ENCODE measurements at places on chromosomes 6 and 20.

DNA sequence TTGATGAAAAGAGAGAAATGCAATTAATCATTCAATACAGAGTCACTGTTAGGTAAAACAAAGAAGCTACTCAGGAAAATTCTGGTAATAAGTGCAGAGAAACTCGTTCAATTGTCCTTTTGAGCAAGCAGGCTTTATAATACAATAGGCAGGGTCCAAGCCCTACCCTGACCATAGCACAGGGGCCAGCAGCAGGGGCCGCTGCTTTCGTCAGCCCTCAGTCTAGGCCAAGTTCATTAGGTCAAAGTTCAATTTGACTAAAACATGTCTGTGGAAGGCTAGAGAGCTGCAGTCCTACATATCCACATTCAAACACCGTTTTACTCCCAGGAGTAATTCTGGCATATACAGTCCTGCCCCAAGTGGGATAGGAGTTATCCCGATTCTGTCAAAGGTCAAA lies 94.6 kb downstream of the BCAS1 start:
- DNase-seq, result no peak
- no peak overlapping the region for H3K27ac ChIP-seq
- H3K36me3 ChIP-seq, result no peaks in the 10 kb centered on the region
- H3K27me3 ChIP-seq, result no peaks in the 10 kb centered on the region

DNA sequence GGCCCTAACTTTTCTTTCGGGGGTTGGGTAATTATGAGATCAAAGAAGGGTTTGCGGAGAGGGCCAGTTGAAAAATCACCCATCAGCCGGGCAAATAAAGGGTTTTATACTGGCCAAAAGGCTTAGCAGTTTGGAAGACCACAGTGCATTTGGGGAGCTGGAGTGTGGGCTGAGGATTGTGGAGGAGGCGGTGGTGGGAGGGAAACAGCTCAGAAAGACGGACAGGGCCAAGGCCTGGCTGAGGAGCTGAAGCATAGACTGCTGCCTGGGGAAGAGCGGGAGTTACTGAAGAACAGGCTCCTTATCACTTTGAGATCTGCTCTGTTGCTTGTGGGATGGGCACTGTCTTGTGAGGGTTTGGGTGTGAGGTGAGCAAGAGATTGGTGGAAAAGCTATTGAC lies 144.2 kb downstream of the CARMIL1 start:
- no peak overlapping the region for H3K4me3 ChIP-seq
- no peak for DNase-seq
- H3K36me3 ChIP-seq, result no peaks in the 10 kb centered on the region

- no peaks in the 10 kb centered on the region for H3K36me3 ChIP-seq
- peak overlapping the region; percentile 87 for H3K4me3 ChIP-seq
- peaks cover 35% of the 10 kb centered on the region for H3K4me1 ChIP-seq
- H3K27ac ChIP-seq, result peak overlapping the region; percentile 84
- no peak for DNase-seq
Measured at GRCh38 chr6:138988469-138988834, 399 bp upstream of the REPS1 start.

DNA sequence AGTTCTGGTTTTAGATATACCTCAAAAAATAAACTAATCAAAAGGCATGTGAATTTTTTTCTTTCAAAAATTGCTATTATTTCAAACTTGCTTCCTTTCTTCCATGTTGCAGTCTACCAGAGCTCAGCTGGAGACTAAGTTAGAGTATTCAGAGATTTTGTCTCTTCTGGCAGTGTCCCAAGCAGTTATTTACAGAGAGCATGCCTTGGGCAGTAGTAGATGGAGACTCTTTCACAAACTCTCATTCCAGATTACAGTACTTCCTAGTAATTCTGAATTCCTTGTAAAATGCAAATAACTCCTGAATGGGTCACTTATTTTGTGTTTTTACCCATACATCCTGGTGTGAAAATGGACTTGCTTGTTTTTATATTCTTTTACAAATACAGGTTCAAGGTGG lies 703.4 kb downstream of the EPHA7 start:
- H3K4me3 ChIP-seq, result no peak overlapping the region
- H3K27ac ChIP-seq, result no peak overlapping the region
- no peaks in the 10 kb centered on the region for H3K27me3 ChIP-seq
- DNase-seq, result no peak

DNA sequence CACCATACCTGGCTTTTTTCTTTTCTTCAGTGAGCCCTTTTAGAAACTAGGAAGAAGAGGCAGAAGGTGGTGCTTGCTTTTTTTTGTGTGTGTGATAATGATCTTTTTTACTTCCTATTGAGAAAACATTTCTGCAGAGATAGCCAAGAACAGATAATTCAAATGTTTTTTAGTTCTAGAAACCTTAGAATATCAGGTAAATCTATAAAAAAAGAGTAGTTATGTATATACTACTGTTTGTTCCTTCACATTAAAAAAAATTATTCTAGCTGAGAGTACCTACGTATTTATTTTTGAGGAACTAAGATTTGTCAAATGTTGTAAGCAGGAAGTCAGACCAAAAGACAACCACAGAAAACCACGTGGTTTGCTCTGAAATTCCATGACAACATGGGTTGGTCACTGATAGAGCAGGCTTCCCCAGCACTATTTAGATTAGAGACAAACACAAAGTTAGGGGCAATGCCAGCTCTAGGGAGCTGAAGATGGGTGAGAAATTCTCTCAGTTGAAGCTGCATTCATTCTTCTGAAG lies 12.8 kb downstream of the STK4 start:
- DNase-seq, result no peak
- H3K27ac ChIP-seq, result peak overlapping the region; percentile 44
- H3K4me3 ChIP-seq, result no peak overlapping the region
- H3K4me1 ChIP-seq, result no peaks in the 10 kb centered on the region
- H3K27me3 ChIP-seq, result no peaks in the 10 kb centered on the region

DNA sequence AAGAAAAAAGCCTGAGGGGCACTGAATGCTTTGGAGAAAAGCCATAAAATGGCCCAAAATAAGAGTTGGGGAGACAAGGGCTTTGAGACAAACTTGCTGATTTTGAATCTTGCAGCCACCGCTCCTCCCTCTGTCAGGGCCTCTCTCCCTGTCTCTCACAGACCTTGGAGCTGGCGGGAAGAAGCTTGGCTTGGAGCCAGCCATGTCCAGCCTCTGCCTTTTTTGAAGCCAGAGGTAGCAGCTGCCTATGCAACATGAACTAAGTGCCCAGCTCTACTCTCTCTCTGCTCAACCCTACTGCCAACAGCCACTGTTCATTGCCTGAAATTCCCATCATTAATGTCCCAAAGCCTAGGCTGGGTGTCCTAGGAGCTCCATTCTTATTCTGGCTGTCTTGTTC lies 63.7 kb upstream of the CTNNBL1 start:
- no peaks in the 10 kb centered on the region for H3K4me1 ChIP-seq
- no peak for DNase-seq
- H3K36me3 ChIP-seq, result no peaks in the 10 kb centered on the region
- no peaks in the 10 kb centered on the region for H3K27me3 ChIP-seq
- H3K4me3 ChIP-seq, result no peak overlapping the region
- H3K27ac ChIP-seq, result no peak overlapping the region

- no peak overlapping the region for H3K4me3 ChIP-seq
- H3K36me3 ChIP-seq, result no peaks in the 10 kb centered on the region
- H3K27me3 ChIP-seq, result no peaks in the 10 kb centered on the region
- no peak for DNase-seq
Measured at GRCh38 chr20:13012886-13013285, 4.1 kb downstream of the SPTLC3 start.

GRCh38 chr6:26064619-26065257 lies 22.5 kb upstream of the HFE start:
- no peak overlapping the region for H3K4me3 ChIP-seq
- no peaks in the 10 kb centered on the region for H3K4me1 ChIP-seq
- H3K27me3 ChIP-seq, result no peaks in the 10 kb centered on the region

DNA sequence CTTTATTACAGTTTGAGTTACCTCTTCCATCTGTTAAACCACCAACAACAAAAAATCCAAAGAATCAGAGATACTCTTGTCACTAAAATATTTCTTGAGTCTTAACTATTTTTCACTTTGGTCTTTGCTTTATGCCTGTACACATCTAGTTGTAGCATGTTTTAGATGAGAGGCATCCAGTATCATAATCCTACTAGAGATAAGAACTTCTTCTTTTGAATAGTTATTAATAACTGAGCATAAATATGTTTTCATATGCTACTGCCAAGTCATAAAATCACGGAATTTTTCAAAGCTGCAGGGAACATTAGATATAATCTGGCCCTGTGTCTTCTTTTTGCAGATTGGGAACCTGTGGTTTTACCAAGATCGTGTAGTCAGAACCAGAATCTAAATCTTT lies 55.3 kb downstream of the STK4 start:
- no peaks in the 10 kb centered on the region for H3K27me3 ChIP-seq
- H3K27ac ChIP-seq, result no peak overlapping the region
- H3K4me3 ChIP-seq, result no peak overlapping the region
- no peak for DNase-seq
- H3K36me3 ChIP-seq, result no peaks in the 10 kb centered on the region
- no peaks in the 10 kb centered on the region for H3K4me1 ChIP-seq

GRCh38 chr6:140320081-140321080 lies 945.9 kb upstream of the CITED2 start:
- H3K4me1 ChIP-seq, result peaks cover 6% of the 10 kb centered on the region
- no peak overlapping the region for H3K4me3 ChIP-seq
- no peaks in the 10 kb centered on the region for H3K27me3 ChIP-seq
- DNase-seq, result no peak
- no peaks in the 10 kb centered on the region for H3K36me3 ChIP-seq

DNA sequence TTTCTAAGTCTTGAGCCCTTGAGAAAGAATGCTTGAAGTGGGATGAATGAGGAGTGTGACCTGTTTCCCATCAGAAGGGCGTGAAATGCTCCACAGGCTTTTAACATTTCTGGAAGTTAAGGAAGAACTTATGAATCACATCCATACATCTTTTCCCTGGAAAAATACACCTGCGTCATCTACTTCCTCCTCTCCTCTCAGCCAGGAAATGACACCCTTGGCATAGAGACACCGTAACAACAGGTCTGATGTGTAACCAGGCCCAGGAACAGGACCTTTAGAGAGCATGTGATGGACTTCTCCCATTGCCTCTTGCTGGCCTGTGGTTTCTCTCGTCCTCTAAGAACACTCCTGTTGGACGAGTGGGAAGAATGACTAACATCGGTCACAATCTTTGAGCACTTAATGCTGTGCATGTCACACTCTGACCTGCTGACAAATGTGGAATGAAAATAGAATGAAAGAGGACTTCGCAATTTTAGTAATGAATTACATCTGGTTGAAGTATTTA lies 28.5 kb upstream of the CITED2 start:
- no peaks in the 10 kb centered on the region for H3K4me1 ChIP-seq
- no peak for DNase-seq
- no peaks in the 10 kb centered on the region for H3K27me3 ChIP-seq
- no peak overlapping the region for H3K4me3 ChIP-seq

DNA sequence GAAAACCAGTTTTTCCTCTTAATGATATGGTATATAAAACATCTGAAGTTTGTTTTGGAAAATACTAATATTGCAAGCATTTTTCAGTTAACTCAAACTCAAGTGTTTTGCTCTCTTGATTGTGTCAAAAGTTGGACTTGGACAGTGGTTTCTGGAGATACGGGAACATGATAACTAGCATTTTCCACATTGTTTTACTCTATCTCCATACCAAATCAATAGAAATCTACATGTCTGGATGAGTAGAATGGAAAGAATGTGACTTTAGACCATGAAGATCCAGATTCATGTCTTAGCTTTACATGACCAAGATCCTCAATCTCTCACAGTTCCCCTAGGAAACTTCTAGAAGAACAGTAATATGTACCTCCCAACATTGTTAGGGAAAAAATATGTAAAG lies 22.2 kb upstream of the FBXO30 start:
- no peaks in the 10 kb centered on the region for H3K27me3 ChIP-seq
- H3K4me1 ChIP-seq, result no peaks in the 10 kb centered on the region
- no peaks in the 10 kb centered on the region for H3K36me3 ChIP-seq
- no peak overlapping the region for H3K27ac ChIP-seq

DNA sequence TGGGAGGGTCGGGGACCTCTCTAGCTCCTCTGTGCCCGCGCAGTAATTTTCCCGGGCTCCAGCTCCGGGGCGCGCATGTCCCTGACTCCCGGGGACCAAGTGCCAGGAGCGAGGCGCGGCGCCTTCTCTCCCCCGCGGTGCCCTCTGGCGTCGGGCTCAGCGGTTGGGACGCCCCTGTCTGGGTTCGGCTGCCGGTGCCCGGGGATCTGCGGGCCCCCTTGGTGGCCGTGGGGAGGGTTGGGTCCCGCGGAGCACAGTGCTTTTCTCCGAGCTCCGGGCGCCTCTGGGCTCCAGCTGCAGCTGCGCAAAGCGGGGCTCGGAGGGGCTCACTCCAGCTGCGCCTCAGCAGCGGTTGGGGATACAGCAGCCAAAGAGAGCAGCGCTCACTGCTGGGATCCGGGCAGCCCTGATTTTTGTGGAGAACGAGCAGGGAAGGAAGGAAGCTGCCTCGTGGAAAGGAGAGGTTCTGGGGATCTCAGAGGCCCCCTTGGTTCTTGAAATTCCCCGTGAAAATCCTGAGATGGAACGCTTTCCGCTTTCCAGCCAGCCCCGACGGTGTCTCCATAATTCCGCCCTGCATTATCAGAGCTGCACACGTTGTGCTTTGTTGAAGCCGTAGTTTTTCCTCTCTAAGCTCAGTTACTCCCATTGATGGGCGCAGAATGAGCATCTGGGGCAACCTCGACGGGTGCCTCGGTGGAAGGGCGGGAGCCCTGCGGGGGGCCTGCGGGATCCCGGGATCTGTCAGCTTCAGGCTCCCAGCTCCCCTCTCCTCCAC lies 861 bp downstream of the PPP1R14C start:
- peaks cover 10% of the 10 kb centered on the region for H3K27me3 ChIP-seq
- H3K4me1 ChIP-seq, result peaks cover 23% of the 10 kb centered on the region
- H3K27ac ChIP-seq, result peak overlapping the region; percentile 11
- no peaks in the 10 kb centered on the region for H3K36me3 ChIP-seq

GRCh38 chr6:31168606-31169005 lies 1.9 kb downstream of the POU5F1 start:
- H3K4me1 ChIP-seq, result no peaks in the 10 kb centered on the region
- H3K36me3 ChIP-seq, result no peaks in the 10 kb centered on the region
- no peak for DNase-seq
- H3K4me3 ChIP-seq, result no peak overlapping the region
- no peak overlapping the region for H3K27ac ChIP-seq

DNA sequence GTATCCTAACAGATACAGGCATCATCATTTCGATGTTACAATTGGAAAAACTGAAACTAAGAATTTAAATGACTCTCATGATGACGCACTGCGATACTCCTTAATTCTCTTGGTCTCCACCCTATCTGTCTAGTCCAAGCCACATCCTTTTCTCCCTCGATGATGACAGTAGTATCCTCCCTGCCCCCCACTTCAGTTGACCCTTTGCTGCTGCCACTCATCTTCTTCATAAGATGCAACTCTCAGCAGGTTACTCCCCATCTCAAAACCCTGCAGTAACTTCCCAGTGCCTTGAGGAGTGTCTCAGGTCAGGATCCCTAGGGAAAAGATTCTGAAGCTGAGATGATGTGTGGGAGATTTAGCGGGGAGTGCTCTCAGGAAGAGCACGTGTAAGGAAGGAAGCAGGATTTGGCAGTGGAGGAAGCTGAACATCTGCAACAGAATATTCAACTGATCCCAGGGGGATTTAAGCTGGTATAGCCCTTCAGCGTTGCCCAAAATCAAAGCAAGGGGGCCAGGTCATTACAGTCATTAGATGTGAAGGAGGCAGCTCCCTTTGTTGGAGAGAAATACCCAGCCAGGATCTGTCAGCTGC lies 16.1 kb downstream of the JPH2 start:
- H3K27me3 ChIP-seq, result no peaks in the 10 kb centered on the region
- no peaks in the 10 kb centered on the region for H3K4me1 ChIP-seq
- no peaks in the 10 kb centered on the region for H3K36me3 ChIP-seq
- no peak overlapping the region for H3K27ac ChIP-seq

GRCh38 chr20:42359617-42360016 lies 741.4 kb upstream of the CHD6 start:
- no peaks in the 10 kb centered on the region for H3K27me3 ChIP-seq
- no peak overlapping the region for H3K27ac ChIP-seq
- no peaks in the 10 kb centered on the region for H3K36me3 ChIP-seq
- no peak overlapping the region for H3K4me3 ChIP-seq
- no peak for DNase-seq

Data from vagina (tissue), 2 donors.